ENCODE measurements at places on chromosomes 7 and 10.
A peak's percentile ranks its signal among the peaks of the same experiment; 100 is the strongest.

- DNase-seq, result no peak
Observed at GRCh38 chr7:137975768-137976167, 26.1 kb downstream of the CREB3L2 start.

DNA sequence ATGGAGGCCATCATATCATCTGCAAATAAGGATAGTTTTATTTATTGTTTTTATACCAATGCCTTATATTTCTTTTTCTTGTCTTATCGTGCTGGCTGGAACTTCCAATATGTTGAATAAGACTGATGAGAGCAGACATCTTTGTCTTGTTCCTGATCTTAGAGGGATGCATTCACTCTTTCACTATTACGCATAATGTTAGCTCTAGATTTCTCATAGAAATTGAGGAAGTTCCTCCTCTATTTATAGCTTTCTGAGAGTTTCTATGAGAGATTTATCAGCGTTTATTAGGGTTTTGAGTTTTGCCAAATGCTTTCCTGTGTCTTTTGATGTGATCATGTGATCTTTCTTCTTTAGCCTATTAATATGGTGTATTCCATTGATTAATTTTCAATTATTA is 49.3 kb downstream of the COL28A1 start:
- no peak for DNase-seq

- DNase-seq, result no peak
Observed at GRCh38 chr10:28906011-28906411, 228.7 kb downstream of the BAMBI start.

DNA sequence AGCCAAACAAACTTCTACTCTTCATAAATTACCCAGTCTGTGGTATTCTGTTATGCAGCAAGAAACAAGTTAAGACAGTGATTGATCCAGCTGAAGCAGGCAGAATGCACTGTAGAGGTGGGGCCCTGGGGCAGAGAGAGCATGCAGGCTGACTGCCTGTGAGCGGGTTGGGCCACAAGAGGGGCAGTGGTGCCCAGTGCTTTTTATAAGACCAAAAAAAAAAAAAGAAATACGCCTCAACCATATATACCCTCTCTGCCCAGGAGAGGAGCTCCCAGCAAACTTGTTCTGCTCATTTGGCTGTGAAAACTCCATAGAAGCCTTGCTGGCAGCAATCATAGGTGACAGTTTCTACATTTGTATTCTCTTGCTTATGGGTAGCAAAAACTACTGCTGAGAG is 104.7 kb downstream of the SORBS1 start:
- no peak for DNase-seq

GRCh38 chr10:15427843-15428414 is 56.8 kb upstream of the FAM171A1 start:
- no peak for DNase-seq

- DNase-seq, result no peak
Observed at GRCh38 chr7:83941300-83941699, 253.3 kb downstream of the SEMA3A start.

GRCh38 chr7:2460188-2460587 is 16.0 kb downstream of the GRIFIN start:
- no peak for DNase-seq

DNA sequence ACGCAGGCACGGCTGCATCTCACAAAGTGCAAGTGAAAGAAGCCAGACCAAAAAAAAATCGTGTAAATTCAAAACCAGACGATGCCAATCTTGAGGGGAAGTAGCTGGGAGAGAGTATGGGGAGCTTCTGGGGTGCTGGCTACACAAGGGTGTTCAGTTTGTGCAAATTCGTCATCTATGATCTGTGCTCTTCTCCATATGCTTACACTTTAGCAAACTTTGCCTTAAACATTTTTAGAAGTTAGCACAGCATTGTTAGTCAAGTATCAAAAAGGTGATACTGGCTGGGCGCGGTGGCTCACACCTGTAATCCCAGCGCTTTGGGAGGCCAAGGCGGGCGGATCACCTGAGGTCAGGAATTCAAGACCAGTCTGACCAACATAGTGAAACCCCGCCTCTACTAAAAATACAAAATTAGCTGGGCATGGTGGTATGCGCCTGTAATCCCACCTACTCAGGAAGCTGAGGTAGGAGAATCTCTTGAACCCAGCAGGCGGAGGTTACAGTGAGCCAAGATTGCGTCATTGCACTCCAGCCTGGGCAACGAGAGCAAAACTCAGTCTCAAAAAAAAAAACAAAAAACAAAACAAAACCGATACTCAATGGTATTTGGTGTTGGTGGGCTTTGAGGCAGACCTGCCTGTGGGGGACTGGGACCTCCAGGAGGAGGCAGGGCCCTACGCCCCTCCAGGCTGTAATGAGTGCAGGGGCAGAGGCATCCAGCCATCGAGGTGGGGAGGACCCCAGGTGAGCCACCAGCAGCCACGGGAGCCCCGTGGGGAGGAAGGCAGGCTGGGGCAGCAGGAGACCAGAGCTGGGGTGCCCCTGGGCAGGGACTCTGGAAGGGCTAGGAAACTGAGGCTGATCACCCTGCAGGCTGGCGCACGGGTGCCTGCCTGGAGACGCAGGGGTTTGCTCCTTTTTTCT is 150.0 kb downstream of the PRKAG2 start:
- no peak for DNase-seq

DNA sequence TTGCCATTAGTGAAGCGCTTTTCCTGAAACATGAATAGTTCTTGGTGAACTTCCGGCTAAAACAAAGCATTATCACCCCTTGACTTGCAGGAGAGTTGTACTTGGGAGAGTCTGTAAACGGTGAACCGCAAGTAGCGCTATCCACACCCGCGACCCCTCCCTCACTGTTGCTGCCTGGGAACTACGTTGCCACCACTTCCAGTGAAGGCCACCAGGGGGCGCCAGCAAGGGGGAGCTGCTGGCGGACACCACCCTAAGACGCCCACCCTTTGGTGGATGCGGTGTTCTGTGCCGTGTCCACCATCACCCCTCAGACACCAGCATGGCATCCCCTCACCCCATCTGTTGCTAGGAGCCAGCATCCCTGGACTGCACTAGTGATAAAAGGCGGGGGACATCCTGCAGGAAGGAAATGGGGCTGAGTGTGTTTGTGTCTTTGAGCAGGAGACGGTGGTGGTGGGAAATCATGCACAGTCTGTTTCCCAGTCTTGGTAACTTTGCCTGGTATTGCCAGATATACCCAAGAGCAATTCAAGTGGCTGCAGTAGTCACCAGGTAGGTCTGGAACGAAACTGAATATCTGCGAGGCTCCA is 298.2 kb downstream of the FRMD4A start:
- no peak for DNase-seq

- DNase-seq, result no peak
Observed at GRCh38 chr7:16542401-16542800, 15.8 kb downstream of the LRRC72 start.

GRCh38 chr7:51027935-51028830 is 245.5 kb upstream of the GRB10 start:
- DNase-seq, result no peak

- DNase-seq, result no peak
Observed at GRCh38 chr7:44964831-44965440, 13.9 kb downstream of the MYO1G start.

DNA sequence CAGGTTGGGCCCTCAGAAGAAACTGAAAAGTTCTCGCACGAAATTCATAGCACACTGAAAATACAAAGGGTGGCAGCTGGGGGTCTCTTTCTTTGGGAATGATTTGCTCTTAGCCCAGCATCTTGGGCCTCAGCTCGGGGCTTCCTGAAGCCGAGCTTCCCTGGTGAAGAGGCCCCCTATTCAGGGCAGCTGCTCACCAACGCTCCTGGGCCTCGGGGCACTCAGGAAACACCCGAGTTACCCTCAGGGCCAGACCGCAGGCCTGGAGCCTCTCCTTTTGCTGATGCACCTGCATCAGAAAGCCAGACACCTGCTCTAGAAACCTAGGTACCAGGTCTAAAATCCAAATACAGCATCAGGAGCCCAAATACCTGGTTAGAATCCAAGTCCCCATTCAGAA is 85.5 kb downstream of the PTPRE start:
- no peak for DNase-seq

GRCh38 chr7:131564640-131565039 is 8.2 kb upstream of the PODXL start:
- DNase-seq, result no peak

DNA sequence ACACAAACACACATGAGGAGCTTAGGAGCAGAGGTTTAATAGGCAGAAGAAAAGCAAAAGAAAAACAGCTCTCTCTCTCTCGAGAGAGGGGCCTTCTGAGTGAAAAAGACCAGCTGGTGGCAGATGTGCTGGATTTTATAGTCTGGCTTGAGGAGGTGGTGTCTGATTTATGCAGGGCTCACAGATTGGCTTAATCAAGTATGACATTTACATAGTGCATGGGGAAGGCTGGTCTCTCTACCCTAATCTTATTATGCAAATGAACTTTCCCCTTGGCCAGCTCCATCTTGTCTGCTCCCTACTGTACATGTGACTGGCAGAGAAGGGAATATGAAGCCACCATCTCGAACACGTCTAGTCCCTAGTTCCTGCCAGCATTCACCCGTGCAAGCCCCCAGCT is 219.5 kb upstream of the ZNF804B start:
- no peak for DNase-seq

GRCh38 chr7:71535616-71536015 is 403.7 kb downstream of the GALNT17 start:
- no peak for DNase-seq

DNA sequence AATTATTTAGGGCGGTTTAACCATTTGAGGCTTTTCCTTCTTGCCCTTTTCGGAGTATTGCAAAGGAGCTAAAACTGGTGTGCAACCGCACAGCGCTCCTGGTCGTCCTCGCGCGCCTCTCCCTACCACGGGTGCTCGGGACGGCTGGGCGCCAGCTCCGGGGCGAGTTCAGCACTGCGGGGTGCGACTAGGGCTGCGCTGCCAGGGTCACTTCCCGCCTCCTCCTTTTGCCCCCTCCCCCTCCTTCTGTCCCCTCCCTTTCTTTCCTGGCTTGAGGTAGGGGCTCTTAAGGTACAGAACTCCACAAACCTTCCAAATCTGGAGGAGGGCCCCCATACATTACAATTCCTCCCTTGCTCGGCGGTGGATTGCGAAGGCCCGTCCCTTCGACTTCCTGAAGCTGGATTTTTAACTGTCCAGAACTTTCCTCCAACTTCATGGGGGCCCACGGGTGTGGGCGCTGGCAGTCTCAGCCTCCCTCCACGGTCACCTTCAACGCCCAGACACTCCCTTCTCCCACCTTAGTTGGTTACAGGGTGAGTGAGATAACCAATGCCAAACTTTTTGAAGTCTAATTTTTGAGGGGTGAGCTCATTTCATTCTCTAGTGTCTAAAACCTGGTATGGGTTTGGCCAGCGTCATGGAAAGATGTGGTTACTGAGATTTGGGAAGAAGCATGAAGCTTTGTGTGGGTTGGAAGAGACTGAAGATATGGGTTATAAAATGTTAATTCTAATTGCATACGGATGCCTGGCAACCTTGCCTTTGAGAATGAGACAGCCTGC is 3.1 kb downstream of the FZD1 start:
- DNase-seq, result no peak

DNA sequence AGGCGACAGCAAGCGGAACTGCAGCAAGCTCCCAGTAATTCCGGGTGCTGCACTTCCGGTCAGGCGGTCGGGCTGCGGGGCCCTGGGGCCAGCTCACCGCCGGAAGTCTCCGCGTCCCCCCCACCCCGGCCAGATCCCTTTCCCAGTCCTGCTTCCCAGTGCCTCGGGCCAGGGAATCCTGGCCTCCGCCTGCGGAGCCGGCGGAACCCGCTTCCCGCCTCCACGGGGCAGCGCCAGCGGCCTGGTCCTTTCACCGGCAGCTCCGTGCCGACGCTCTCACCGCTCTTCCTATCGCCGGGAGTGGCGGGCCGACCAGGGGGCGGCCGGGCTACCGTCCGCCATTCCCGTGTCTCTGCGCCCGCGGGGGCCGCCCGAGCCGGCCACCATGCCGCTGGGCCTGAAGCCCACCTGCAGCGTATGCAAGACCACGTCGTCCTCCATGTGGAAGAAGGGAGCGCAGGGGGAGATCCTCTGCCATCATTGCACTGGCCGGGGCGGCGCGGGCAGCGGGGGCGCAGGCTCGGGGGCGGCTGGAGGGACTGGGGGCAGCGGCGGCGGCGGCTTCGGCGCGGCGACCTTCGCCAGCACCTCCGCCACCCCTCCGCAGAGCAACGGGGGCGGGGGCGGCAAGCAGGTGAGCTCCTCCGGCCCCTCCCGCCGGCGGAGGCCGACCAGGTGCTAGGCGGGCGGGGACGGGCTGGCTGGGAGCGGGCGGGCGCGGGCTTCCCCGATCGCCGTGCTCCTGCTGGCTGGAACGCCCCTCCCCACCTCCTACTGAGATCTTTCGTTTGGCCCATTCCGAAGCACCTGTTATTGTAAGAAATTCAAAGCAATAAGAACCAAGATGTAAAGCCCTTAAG is at the start of gene GATAD1:
GATAD1 (plus strand) TSS at position 138 of the 860 bp plus-strand sequence; CDS start at position 386, 248 bp downstream.
- DNase-seq, result peak; percentile 60

GRCh38 chr10:122515588-122516231 is 44.8 kb upstream of the DMBT1 start:
- no peak for DNase-seq

DNA sequence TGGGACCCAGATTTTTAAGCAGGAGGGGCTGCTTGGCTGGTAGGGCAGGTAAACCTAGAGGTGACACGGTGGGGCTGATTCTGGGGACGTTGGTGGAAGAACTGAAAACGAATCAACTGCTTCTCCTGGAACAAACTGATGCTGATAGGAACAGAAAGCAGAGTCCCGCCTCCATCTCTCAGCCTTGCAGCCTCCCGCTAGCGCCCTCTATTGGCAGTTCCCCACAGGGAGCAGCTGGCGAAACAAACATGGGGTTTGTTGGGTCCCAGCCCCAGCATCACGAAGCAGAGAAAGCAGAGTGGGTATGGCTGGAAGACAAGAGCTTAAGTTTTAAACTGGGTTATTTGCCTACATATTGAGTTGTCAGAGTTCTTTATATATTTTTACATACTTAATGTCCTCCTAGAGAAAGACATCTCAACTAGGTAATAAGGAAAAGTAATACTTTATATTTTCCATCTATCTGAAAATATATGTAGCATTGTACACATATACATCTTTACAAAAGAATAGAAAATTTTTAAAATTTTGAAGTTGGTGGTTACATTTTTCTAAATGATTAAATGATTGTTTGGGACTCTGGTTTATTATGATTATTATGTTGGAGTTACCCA is 42.3 kb upstream of the FOXI2 start:
- peak; percentile 1 for DNase-seq

DNA sequence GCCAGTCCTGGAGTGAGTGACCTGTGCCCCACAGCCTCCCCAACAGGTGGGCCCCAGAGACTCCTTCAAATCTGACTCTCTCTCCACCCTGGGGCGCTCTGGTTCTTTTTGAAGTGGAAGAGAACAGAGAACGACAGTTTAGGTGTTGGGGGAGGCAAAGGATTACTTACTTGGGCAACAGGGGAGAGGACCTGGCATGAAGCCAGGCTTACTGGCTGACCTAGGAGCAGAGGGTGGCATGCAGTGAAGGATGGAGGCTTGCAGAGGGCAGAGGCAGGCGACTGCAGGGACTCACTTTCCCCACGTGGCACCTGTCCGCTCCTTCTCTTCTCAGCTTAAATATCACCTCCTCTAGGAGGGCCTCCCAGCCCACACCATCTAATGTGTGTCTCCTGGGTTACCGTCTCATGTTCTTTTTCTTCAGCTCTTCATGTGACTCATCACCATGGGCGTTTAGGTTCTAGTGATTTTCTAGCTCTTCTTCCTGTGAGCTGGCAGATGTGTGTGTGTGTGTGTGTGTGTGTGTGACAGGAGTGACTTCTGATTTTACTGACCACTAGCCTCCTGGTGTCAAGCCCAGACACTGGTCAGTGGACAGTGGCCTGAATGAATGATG is 15.5 kb downstream of the LZTS2 start:
- no peak for DNase-seq
